ENCODE measurements at places on chromosomes 1 and 21.

DNA sequence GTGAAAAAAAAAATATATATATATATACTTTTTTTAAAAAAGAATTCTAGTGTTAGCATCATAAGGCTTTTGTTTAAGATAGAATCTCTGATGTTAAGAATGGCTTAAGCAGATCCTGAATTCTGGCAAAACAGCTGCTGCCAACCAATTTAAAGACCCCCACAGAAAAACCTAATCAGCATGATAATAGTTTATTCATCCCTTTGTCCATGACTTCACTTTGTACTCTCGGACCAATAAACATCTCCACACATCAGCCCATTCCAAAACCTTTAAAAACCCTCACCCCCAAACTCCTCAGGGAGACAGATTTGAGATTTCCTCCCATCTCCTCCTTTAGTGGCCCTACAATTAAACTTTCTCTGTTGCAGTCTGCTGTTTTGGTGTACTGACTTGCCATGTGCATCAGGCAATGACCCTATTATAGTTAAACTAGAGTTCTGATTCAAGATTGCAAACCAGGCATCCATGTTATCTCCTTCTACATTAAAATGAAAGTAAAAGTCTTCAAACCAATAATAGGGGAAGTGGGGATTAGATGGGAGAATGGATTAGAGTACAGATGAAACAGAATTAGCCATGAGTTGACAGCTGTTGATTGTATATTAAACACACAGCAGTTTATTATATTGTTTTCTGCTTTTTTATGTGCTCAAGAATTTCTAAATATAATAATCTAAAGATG lies 9.8 kb upstream of the PHTF1 start:
- DNase-seq = no peak

- DNase-seq = peak; percentile 38
These were observed 2.8 kb downstream of the ITPKB start for GRCh38 chr1:226736001-226736907.

- no peak for DNase-seq
These were observed 10.8 kb upstream of the THEM4 start for GRCh38 chr1:151920149-151920548.

- DNase-seq = no peak
These were observed 542.6 kb downstream of the ADGRL2 start for GRCh38 chr1:82343381-82343780.

DNA sequence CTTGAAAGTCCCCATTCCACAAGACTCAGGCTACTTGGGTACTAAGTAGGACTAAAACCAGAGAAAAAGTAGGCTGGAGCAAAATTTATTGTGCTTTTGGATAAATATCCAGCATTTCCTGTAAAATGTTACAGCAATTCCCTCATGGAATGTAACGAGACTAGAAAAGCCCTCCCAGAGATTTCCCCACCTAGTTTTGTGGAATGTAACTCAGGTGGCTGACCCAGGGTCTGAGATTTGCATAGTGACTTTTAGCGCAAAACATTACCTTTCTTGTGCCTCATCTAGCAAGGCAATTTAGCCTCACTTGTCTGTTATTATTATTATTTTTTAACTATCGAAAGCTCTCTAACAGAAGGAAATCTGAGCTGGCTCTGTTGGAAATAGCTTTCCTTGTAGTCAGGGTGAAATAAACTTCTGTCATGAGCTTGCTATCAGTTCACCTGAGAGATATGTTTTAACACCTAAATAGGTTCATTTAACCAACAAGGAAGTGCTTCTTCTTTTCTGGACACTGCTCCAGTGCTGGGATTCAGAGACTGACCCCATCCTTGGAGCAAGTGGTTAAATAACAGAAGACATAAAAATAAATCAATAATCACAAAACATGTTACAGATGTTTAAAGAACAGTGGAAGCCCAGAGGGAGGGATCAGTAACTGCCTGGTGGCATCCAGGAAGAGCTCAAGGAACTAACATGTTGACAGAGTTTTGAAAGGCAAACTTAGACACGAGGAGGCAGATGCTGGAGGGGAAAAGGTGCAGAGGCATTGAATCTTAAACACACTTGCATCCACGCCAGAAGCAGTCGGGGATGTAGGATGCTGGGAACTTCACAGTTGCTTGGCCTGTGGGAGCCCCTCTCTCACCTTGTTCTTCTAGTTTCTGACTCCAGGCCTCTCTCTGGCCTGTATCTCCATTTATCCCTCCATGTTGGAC lies 68.3 kb upstream of the RHOU start:
- DNase-seq = no peak

- no peak for DNase-seq
These were observed 52.6 kb downstream of the S100B start for GRCh38 chr21:46552274-46552673.

DNA sequence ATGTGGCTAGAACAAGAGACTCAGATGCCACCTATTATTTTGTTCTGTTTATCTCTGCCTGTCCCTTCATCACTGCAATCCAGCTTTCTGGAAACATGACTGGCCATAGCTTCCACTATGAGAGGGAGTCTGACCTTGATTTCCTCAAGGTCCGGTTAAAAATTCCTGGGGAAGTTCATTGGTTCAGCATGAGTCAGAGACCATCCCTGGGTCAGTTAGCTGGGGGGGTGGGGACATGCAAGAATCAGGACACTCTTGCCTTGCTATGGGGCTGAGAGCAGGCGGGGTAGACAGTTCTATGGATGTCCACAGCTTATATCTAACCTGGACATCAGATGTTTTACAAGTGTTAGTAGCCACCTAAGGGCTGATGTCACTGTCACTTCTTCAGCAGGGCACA lies 81.1 kb downstream of the TENT5C start:
- no peak for DNase-seq

GRCh38 chr1:9867408-9868243 lies 42.4 kb downstream of the CTNNBIP1 start:
- peak; percentile 90 for DNase-seq

GRCh38 chr1:232456714-232457113 lies 173.2 kb downstream of the SIPA1L2 start:
- DNase-seq = no peak
